Kidney capillary endothelial cell (primary cell): ENCODE measurements at places on chromosomes 2 and 18.

DNA sequence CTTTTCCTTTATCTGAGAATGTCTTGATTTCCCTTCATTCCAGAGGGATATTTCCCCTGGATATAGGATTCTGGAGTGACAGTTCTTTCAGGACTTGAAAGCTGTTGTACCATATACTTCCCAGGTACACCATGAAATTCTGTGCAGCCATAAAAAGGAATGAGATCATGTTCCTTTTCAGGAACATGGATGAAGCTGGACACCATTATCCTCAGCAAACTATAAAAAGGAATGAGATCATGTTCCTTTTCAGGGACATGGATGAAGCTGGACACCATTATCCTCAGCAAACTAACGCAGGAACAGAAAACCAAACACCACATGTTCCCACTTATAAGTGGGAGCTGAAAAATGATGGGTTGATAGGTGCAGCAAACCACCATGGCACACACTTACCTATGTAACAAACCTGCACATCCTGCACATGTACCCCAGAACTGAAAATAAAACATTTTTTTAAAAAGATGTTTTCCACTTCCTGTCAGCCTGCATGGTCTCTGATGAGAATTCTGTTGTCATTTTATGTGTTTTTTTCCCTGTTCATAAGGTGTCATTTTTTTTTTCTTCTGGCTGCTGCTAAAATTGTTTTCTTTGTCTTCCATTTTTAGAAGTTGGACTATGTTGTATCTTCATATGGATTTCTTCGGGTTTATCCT is 133.3 kb downstream of the DNAH6 start:
- no peak for DNase-seq

- no peak for DNase-seq
Observed at GRCh38 chr2:150888337-150888736, 373.3 kb downstream of the RBM43 start.

- no peak for DNase-seq
Observed at GRCh38 chr2:84805250-84805958, 75.5 kb downstream of the TRABD2A start.

- no peak for DNase-seq
Observed at GRCh38 chr18:61402726-61403125, 69.5 kb downstream of the CDH20 start.

DNA sequence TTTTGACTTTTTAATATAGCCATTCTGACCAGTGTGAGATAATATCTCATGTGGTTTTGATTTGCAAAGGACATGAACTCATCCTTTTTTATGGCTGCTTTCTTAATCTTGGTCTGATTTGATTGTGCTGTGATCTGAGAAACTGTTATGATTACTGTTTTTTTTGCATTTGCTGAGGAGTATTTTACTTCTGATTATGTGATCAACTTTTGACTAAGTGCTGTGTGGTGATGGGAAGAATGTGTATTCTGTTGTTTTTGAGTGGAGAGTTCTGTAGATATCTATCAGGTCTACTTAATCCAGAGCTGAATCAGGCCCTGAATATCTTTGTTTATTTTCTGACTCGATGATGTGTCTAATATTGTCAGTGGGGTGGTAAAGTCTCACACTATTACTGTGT is 16.8 kb downstream of the SP140L start:
- DNase-seq, result no peak

GRCh38 chr2:156309167-156309566 is 23.4 kb downstream of the NR4A2 start:
- no peak for DNase-seq

- no peak for DNase-seq
Observed at GRCh38 chr18:74623047-74623816, 25.6 kb downstream of the ZNF407 start.

DNA sequence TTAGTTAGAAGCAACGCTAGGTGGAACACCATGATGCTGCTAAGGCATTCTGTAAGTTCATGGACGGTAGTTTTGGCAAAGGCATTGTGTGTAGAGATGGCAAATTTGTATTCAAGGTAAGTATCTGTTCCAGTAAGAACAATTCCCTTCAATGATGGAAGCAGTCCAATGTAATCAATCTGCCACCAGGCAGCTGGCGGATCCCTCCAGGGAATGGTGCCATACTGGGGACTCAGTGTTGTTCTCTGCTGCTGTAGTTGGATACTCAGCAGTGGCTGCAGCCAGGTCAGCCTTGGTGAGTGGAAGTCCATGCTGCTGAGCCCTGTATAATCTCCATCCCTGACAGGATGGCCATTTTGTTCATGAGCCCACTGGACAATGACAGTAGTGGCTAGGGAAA is 62.8 kb downstream of the ARL6IP6 start:
- DNase-seq, result no peak

DNA sequence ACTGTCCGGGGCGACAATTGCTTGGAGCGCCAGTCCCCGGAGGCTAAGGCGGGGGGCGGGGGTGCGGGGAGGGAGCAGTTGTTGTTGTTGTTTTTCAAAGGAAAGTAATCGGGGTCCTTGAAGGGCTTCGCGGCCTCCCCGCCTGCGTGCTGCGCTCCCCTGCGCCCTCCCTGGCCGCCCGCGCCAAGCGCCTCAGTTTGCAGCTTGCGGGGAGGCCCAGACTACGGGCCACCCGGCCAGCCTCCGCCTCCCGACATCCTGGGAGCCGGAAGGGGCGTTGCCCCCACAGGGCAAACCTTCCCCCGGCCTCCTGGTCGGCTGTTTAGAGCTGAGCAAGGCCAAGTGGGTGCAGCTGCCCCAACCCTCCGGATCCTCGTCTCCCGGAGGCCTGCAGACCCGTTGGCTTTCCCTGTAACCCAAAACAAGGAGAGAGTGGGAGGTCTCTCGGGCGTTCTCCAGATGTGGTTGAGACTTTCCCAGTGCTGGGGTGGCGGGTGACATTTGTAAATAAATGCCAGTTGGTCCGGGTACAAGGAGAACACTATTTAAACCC is 3.7 kb upstream of the SIX3 start:
- no peak for DNase-seq

- DNase-seq, result no peak
Observed at GRCh38 chr2:11808016-11808400, 61.6 kb downstream of the LPIN1 start.

GRCh38 chr18:692824-693223 is 19.6 kb downstream of the ENOSF1 start:
- no peak for DNase-seq

- no peak for DNase-seq
Observed at GRCh38 chr18:36297417-36298125, at the start of gene FHOD3. FHOD3 (plus strand) TSS chr18:36297713; CDS start chr18:36297836, 123 bp downstream.

GRCh38 chr2:168661863-168662256 is 140.6 kb upstream of the NOSTRIN start:
- DNase-seq, result no peak

- DNase-seq, result no peak
Observed at GRCh38 chr2:125125902-125126301, 1100.8 kb downstream of the CNTNAP5 start.

GRCh38 chr2:45654250-45654649 is 2.8 kb downstream of the PRKCE start:
- DNase-seq, result no peak

DNA sequence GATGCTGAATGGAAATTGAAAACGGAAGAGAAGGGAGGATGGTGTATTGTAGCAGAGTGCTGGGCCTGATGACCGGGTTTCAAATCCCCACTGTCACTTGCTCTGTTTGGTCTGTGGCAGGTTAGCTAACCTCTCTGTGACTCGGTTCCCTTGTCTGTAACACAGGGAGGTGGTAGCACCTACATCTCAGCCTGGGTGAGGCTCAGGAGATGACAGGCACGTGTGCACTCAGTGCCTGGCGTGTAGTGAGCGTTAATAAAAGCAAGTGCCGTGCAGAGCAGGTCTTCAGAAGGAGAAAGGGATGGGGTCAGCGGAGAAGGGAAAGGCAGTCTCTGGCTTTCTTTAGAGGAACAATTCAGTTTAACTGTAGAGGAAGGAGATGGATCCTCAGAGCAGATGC is 125.5 kb upstream of the SMIM21 start:
- no peak for DNase-seq

GRCh38 chr2:241491549-241492173 is 16.7 kb downstream of the STK25 start:
- no peak for DNase-seq

DNA sequence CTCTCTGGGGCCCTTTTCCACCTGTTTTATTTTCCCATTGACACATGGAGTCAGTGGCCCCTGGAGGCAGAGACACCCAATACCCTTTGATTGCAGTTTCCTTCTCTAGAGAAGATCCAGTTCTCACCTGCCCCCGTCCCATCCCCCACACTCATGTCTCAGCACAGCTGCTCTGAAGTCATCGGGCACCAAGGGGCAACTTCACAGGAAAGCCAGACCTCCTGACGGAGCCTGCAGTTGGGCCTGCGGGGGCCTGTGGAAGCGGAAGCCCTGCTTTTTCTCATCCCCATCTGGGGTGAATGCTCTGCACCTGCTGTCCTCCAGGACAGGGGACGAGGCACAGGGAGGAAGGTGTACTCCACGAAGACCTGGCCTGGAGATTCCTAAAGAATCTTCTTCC is 308.3 kb upstream of the EPAS1 start:
- DNase-seq, result no peak

GRCh38 chr2:209534228-209534627 is 110.4 kb downstream of the MAP2 start:
- DNase-seq, result no peak

DNA sequence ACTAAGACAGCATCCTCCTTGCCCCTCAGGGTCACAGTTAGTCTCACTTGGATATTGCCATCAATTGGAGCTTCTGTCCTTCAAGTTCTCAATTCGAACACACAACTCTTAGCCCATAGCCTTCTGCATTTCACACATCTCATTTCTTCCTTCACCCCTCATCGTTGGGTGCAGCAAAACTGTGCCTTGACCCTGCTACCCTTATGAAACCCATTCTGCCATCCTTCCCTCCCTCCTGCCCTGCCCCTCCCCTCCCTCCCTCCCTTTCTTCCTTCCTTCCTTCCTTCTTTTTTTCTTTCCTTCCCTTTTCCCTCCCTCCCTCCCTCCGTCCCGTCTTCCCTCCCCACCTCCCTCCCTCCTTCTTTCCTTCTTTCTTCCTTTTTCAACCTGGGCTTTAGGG is 80.7 kb upstream of the CYRIA start:
- no peak for DNase-seq

- DNase-seq, result no peak
Observed at GRCh38 chr18:23735021-23735464, 45.8 kb downstream of the LAMA3 start.

- no peak for DNase-seq
Observed at GRCh38 chr2:35858216-35858615, 497.4 kb upstream of the CRIM1 start.

DNA sequence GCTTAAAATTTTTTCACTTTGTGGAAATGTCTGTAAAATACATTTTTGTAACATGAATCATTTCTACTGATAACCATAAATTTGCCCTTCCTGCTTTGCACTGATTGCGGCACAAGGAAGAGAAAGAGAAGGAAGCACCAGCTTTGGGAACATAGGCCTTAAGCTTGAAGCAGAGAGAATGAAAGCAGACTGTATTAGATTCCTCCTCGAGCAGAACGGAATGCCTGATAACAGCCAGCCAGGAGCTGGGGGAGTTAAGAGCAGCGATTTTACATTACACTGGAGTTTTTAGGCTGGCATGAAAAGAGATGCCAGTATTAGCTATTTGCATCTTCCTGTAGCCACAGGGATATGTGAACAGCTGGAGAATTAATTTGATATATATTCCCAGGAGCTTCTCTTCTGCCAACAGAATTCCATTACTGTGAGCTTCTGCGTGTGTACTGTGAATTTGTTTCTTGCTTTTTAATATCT is 33.5 kb downstream of the CRIM1 start:
- DNase-seq, result peak; percentile 64

- DNase-seq, result no peak
Observed at GRCh38 chr2:46923041-46923528, 7.5 kb upstream of the MCFD2 start.

- DNase-seq, result no peak
Observed at GRCh38 chr18:48093104-48093503, 162.6 kb upstream of the SMAD2 start.

DNA sequence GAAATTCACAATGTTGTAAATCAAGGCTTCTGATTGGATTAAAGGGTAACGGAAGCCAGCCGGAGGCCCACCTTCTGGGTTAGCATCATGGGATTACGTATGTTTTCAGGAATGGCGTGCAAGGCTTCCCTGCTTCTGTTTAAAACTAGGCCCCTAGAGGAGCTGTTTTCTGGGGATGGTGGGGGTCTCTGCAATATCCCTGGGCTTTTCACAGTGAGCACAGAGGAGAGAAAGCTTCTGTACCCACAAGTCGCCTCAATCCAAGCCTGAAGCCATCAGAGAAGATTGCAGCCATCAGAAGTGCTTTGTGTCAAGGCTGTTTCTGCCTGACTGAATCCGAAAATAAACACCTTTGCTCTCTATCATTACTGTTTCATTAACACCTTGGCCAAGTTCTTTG is 226.9 kb upstream of the SMIM21 start:
- DNase-seq, result no peak

DNA sequence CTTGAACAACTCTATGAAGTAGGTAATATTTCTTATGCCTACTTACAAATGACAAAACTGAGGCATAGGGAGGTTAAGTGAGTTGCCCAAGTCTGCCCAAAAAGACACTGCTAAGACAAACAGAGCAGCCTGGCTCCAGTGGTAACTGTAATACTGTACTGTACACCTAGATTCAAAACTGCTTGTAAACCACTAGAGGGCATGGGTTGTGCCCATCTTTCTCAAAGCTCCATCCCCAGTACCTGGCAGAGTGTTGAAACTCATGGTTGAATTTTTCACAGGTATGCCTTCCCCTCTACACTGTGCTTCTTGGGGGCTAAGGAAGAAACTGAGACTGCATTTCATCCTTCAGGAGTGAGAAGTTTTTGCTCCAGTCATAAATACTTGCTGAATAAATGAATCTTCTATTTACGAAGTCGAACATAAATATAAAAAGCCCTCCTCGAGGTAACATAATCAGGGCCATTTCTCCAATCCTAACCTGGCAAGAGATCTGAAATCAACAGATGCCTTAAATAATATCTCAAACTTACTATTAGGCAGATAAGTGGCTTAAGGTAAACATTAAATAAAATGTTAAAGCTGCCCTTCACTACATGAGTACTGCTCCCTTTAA is 2.0 kb downstream of the PPP4R1 start:
- no peak for DNase-seq

- no peak for DNase-seq
Observed at GRCh38 chr18:13703899-13704298, 22.5 kb downstream of the FAM210A start.

GRCh38 chr2:78417355-78417754 is 608.1 kb upstream of the REG3G start:
- DNase-seq, result no peak

- DNase-seq, result no peak
Observed at GRCh38 chr2:60621688-60622429, 68.4 kb upstream of the BCL11A start.

GRCh38 chr2:235149240-235149659 is 197.4 kb downstream of the SH3BP4 start:
- no peak for DNase-seq

DNA sequence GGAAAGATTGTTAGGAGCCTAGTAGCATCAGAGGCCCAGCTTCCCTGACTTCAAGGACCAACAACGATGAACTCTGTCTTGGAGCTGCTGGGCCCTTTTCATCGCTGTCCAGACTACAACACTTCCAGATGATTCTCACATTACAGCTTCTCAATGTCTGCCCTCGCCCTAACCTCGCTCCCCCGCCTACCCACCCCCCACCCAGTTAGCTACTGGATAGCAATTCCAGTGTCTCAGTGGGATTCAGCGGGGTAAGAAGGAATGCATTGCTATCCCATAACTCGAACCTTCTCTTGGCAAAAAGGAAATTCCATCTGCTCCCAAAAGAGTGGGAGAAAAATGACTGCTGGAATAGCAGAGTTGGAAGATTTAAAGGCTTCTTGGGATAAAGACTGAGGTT is 65.0 kb downstream of the RPL37A start:
- no peak for DNase-seq
